ENCODE measurements at places on chromosomes 3 and 15.
A peak's percentile ranks its signal among the peaks of the same experiment; 100 is the strongest.

DNA sequence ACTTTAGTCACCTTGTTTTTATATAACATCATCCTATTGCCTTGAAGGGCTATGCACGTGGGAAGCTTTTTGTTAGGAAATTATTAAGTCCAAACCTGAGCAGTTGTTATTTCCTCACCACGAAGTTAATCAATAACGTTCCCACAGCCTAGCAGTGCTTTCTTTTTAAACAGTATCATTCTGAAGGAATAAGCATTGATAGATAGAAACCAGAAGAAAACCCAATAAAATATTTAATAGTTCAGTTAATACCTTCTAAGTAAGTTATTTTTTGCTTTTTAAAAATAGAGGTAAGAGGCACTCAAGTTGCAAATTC lies 149.3 kb downstream of the KCNMB2 start:
- no peak for DNase-seq

- DNase-seq = no peak
Observed at GRCh38 chr15:89677381-89677780, 1.8 kb downstream of the PLIN1 start.

GRCh38 chr3:33940736-33941135 lies 142.3 kb downstream of the PDCD6IP start:
- no peak for DNase-seq

- no peak for DNase-seq
Observed at GRCh38 chr3:31833391-31834190, 147.5 kb downstream of the OSBPL10 start.

GRCh38 chr3:110066206-110066605 lies 728.9 kb upstream of the DPPA4 start:
- DNase-seq = no peak

DNA sequence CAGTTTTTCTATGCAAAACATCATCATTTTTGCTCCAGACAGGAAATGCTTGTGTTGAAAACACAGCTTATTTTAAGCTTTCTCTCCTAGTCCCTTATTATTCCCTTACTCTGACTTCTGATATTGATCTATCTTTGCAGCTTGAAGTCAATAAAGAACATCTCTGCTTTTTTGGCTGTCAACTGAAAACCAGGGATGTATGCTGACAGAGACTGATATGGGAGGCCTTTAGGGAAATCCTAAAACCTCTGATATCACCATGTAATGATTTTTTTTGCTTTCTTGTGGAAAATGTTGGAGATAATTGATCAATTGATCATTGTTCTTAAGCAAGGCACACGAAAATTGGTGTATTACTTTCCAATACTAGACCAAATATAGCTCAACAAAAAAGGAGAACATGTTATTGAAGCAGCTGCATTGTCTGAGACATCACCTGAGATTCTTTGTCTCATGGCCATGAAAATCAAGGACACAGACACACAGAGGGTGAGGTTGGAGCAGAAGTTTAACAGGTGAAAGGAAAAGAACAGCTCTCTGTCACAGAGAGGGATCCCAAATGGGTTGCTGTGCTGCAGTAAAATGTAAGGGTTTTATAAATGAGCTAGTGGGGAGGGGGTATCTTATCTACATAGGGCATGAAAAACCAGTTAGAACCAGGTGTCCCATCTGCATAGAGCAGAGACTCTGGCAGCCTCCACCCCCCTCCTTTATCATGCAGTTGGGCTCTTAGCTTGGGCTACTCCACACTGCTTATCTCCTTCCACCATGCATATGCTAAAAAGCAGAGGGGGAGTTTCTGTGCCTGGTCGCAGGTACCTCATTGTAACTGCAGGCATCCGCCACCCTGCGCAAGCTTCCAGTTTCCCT lies 17.0 kb upstream of the SENP7 start:
- no peak for DNase-seq

GRCh38 chr15:74027688-74028087 lies 33.2 kb downstream of the PML start:
- DNase-seq = no peak

DNA sequence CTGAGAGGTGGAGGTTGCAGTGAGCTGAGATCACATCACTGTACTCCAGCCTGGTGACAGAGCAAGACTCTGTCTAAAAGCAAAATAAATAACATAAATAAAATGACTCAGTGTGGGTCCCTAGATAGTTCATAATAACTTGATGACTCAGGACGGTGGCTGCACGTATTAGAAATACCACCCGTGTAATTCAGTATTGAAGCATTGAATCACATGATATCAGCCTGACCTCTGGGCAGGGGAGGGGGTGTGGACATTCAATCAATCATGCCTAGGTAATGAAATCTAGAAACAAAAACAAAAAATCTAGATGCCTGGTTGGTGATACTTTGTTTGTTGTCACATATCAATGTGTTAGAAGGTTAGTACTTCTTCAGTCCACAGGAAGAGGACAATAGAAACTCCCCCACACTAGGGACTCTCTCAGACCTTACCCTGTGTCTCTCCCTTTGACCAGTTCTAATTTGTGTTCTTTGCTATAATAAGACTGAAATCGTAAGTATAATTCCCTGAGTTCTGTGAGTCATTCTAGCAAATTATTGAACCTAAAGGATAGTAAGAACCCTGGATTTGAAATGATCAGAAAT lies 177.3 kb downstream of the GAP43 start:
- peak; percentile 23 for DNase-seq

GRCh38 chr3:66592016-66592761 lies 91.4 kb upstream of the LRIG1 start:
- no peak for DNase-seq

DNA sequence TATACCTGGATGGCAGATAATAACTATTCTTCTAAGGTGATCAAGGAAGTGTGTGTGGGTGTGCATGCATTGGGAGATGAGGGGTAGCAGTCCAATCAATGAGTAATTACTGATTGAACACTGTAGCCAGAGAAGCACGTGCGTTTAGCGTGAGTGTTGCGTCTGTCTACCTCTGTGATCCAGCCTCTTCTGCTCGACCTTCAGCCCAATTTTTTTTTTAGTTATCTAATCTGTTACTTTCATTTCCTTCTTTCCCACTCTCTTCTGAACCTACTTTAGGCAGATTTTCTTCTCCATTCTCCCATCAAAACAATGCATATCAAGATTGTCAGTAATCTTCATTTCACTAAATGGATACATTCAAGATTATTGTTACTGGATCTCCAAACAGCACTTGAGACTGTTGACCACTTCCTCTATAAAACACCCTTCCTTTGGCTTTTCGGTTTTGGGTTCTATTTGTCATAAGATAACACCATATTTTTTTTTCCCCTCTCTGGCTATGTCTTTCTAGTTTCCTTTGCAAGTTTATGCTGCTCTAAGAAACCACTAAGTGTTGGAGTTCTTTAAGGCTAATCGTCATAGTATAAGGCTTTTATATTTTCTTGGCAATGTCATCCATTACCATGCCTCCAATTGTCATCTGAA lies 41.0 kb downstream of the MCTP2 start:
- DNase-seq = no peak

DNA sequence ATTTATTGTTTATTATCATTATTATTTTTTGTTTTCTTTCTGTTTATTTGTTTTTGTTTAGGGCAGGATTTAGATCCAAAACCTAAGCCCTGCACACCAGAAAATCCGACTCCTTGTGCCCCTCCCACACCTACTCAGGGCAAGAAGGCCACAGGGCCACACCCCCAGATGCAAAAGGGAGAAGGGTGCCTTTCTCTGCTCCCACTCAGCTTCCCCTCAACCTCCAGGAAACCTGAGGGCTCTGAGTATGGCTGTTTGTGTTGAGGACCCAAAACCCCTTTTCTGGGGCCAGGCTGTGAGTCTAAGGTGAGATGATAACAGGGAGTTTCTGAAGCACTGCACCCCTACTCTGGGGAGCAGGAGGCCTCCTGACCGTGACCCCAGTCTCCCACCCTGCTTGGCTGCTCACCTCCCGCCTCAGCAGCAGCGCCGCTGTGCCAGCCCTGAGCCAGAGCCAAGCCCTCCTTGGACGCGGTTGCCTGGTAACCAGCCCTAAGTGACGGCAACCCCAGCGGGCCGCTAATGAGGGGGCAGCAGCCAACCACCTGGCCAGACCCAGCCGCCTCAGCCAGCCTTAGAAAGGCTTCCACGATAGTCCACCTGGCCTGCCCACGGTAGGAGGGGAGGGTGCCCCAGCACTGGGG lies 6.4 kb upstream of the C15orf39 start:
- no peak for DNase-seq

GRCh38 chr15:35349916-35350315 lies 196.0 kb downstream of the DPH6 start:
- no peak for DNase-seq

- DNase-seq = no peak
Observed at GRCh38 chr3:40608091-40608490, 83.3 kb downstream of the ZNF621 start.

GRCh38 chr3:7309641-7310102 lies 448.8 kb downstream of the GRM7 start:
- no peak for DNase-seq

- DNase-seq = no peak
Observed at GRCh38 chr3:186653984-186654383, 11.8 kb upstream of the HRG start.

GRCh38 chr3:122430371-122430770 lies 14.5 kb upstream of the WDR5B start:
- no peak for DNase-seq

- no peak for DNase-seq
Observed at GRCh38 chr3:3586843-3587646, 212.2 kb upstream of the LRRN1 start.

DNA sequence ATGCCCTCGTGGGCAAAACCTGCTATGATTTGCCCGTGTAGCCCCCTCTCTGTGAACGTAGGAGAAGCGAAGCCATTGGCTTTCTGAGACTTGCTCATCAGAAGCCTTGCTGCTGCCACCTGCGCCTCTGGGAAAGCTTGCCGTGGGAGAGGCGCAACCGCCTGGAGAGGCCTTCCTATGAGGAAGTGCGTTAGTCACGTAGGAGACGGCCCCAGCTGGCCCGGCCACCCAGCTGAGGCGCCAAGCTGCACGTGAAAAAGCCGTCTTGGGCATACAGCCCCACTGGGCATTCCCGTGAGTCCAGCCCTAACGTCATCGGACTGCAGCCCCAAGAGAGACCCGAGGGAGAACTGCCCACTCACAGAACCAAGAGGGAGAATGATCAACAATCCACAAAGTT lies 49.1 kb upstream of the TJP1 start:
- peak; percentile 43 for DNase-seq

- peak; percentile 90 for DNase-seq
Observed at GRCh38 chr3:172749230-172749965, 1.1 kb upstream of the ECT2 start.

- DNase-seq = no peak
Observed at GRCh38 chr3:25481386-25481785, 53.3 kb downstream of the RARB start.

- DNase-seq = no peak
Observed at GRCh38 chr3:32842987-32843386, 25.2 kb downstream of the TRIM71 start.

GRCh38 chr3:195876297-195877064 lies 31.9 kb downstream of the TNK2 start:
- no peak for DNase-seq

- DNase-seq = no peak
Observed at GRCh38 chr3:132368962-132369361, 48.3 kb upstream of the DNAJC13 start.

GRCh38 chr15:60751985-60752952 lies 273.3 kb upstream of the ICE2 start:
- DNase-seq = peak; percentile 88

- DNase-seq = no peak
Observed at GRCh38 chr15:29677871-29678461, 144.3 kb downstream of the TJP1 start.

DNA sequence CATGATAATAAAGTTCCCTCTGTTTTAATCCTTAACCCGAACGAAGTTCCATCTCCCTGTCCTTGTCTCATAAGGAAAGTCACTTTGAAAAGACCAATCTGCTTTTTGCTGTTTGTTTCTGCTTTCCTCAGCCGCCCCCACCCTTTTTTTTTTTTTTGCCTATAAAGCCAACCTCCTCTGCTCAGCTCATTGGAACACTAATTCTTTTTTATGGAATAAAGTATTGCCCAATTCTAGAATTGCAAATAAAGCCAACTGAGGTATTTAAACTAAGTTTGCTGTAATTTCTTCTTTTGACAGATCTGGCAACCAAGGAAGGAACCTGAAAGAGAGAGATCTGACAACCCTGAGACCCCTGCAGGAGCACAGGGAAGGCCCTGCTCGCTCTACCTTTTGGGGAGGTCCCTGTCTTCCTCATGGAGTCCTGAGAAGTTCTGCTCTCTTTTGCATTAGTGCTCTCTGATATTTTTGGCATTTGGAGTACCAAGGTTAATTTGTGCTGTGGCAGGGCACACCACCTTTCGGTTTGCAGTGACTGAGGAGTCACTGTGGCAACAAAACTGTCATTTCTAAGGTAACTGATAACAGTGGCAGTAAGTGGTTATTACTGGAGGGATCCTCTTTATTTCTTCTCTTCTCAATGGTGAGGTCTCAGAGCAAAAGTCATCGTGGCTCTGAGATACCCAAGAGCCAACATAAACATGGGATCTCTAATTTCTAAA lies 35.2 kb upstream of the TRPM1 start:
- no peak for DNase-seq

GRCh38 chr15:81023483-81024264 lies 23.0 kb downstream of the TLNRD1 start:
- peak; percentile 45 for DNase-seq

DNA sequence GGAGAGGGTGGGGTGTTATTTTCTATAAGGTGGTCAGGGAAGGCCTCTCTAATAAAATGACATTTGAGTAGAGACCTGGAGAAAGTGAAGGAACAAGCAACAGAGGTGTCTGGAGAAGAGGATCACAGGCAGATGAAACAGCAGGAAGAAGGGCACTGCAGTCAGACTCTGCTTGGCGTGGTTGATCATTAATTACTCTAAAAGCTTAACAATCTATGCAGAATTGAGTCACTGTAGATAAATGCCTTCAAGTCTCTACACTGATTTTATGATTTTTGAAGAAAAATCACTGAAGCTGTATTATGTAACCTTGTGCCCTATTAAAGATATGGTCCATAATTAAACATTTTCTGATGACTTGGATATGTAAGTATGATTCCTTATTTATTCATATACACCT lies 114.2 kb downstream of the TNIK start:
- no peak for DNase-seq

- peak; percentile 83 for DNase-seq
Observed at GRCh38 chr3:9349321-9350117, 13.3 kb upstream of the THUMPD3 start.

DNA sequence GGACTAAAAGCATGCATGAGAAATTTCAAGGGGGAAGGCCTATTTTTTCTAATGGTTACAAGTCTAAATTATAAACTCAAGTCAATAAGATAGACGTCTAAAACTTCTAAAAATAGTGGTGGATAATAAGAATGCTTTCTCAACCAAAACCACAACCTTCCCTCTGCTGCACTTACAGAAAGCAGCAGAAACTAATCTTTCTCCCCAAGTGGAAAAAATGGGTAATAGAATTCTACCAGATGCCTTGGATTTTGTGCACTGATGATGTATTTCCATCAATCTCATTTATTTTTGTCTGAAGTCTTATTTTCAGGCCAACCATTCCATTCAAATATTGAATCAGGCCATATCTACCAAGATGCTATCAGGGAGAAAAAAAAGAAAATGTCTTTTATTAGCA lies 344.7 kb downstream of the NEK10 start:
- DNase-seq = no peak

GRCh38 chr3:94028093-94028837 lies at the start of gene STX19:
Gene STX19 (minus strand): TSS chr3:94028597. CDS start chr3:94015269, 13,328 bp downstream.
- no peak for DNase-seq
